ENCODE measurements at places on chromosomes 11 and 22.

DNA sequence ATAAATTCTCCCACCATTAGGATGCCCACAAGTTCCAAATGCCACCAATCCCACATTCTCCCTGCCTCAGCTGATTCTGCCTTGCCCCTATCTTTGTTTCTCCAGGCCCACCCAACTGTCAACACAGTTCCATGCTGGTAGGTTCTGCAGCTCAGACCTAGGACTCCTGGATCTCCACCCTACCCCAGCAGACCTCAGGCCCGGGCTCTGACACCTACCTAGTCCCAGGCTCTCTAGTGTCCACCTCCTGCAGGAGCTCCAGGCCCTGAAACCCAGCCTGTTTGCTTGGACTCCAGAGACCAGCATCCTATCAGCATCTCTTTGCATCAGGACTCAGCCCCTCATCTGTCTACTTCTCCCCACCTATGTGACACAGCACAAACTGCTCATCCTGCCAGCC is 86.5 kb downstream of the PDE2A start:
- DNase-seq = no peak

GRCh38 chr11:116853461-116854073 is 16.1 kb upstream of the APOA1 start:
- no peak for DNase-seq

DNA sequence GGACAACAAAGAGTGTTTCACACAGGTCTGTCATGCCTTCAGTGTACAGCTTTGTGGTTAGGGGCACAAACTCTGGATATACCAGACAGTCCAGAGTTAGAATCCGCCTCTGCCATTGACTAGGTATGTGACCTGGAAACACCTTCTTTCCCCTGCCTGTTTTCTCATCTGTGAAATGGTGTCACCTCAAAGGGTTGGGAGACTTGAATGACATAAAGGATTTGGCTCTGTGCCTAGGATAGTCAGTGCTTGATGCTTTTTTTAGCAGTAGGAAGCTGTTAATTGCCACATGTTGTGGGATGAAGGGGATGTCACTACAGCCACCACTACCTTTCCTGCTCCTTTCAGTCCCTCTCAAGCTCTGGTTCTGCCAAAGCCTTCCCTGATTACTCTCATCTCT is 17.4 kb upstream of the LRRC55 start:
- DNase-seq = no peak

DNA sequence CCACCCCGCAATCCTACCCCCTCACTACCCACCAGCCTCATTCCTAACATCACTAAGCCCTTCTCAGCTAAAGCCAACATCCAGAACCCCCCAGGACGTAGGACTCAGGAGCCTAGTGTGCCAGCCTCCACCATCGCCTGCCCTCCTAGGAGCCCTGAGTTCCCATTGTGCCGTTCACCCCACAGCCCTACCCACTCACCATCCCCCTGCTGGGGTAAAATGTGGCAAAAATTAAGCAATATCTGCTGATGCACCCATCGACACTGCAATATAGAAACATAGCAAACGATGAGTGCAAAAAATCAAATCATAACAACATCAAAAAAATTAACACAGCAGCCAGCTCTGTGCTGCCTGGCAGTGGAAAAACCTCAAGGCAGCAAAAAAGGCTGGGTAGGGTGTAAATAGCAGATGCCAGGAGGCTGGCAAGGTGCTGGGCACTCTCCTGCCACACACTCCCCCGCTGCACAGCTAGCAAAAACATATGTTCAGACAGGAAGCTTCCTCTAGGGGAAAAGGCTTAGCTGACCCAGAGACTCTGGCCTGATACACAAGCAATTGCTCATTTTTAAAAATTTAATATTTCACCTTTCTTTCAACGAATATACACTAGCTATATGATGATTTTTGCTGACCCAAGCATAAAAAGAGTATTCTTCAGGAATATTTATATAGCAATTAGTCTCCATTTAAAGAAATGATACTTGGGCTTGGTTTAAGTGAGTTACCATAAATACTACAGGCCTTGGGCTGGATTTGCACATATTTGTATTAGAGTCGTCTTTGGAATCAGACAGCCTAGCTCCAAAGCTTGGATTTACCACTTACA is 33.8 kb downstream of the PRDM10 start:
- no peak for DNase-seq

DNA sequence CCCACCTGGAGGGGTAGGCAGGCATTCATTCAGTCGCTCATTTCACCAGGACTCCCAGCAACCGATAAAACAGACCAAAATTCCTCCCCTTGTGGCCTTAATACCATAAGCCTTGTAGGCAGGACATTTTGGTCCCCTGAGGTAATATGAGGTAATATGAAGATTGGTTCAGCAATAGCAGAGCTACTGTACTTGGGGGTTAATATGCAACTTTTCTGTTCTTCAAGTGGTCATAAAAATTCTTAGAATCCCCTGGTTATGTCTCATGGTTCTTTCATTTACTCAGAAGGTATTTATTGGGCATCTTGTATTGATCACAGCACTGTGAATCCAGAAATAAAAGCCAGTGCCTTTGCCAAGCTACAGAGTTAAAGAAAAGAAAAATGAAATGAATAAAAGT is 29.8 kb downstream of the SHISA8 start:
- no peak for DNase-seq

- no peak for DNase-seq
Measured at GRCh38 chr11:134949121-134950090, 537.4 kb upstream of the B3GAT1 start.

GRCh38 chr11:86787656-86788055 is 12.7 kb upstream of the PRSS23 start:
- no peak for DNase-seq

- no peak for DNase-seq
Measured at GRCh38 chr11:106723071-106723470, 295.2 kb downstream of the GUCY1A2 start.

DNA sequence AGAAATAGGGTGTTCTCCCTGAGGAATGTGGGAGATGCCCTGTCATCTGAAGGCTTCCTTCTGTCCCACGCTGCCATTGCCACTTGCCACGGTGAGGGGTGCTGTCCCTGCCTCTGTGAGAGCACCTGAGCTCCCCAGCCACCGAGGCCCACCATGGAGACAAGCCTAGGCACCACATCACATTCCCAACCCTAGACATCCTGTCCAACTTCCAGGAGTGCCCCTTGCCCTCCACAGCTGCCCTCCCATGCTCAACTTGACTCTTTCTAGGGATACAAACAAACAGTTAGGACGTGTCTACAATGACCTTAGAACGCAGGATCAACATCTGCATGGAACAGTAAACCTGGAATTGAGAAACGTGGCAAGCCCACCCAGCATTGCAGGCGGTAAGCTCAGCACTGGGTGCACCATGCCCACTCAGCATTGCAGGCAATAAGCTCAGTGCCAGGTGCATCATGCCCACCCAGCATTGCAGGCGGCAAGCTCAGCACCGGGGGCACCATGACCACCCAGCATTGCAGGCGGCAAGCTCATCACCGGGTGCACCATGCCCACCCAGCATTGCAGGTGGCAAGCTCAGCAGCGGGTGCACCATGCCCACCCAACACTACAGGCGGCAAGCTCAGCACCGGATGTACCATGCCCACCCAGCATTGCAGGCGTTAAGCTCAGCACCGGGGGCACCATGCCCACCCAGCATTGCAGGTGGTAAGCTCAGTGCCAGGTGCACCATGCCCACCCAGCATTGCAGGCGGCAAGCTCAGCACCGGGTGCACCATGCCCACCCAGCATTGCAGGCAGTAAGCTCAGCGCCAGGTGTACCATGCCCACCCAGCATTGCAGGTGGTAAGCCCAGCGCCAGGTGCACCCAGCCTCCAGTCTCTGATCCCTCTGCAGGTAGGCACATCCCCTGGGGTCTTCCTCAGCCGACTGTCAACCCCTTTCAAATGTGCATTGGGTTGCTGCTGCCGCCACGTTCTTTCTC is 1463.9 kb downstream of the TBC1D22A start:
- DNase-seq = no peak

GRCh38 chr11:9953994-9954626 is 290.2 kb downstream of the SWAP70 start:
- DNase-seq = no peak

- DNase-seq = peak; percentile 41
Measured at GRCh38 chr11:107018219-107018901, at the start of gene GUCY1A2. Gene GUCY1A2, minus strand, starts transcription at chr11:107018476. Its CDS starts 421 bp downstream, at chr11:107018055.

GRCh38 chr11:117697319-117697718 is 99.7 kb downstream of the DSCAML1 start:
- no peak for DNase-seq

DNA sequence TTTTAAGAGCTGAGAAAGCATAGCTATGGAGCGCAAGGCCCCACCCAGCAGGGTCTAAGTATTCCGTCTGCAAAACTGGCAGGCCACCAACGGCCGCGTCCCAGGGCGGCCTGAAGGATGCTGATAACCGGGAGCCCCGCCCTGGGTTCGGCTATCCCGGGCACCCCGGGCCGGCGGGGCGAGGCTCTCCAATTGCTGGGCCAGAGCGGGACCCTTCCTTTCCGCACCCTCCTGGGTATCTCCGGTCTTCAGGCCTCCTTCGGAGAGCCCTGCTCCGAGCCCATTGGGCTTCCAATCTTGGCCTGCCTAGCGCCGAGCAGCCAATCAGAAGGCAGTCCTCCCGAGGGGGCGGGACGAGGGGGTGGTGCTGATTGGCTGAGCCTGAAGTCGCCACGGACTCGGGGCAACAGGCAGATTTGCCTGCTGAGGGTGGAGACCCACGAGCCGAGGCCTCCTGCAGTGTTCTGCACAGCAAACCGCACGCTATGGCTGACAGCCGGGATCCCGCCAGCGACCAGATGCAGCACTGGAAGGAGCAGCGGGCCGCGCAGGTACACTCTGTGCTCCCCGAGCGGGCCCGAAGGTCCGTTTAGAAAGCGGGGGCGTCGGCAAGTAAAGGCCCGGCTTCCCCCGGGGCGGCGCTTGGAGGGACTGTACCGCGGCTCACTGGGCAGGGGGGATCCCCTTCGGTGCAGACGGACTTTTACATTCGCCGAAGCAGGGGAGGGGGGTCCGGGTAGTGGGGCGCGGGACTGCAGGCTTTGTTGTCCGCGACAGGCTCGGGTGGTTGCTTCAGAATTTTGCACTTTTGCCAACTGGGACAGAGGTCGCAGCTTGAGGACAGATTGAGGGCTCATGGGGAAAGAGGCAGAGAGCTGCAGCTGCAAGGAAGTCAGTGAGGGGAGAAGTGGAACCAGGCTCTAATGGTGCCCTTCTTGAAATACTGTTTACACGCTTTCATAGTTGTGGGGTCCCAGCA is at the start of gene CAT:
TSS of gene CAT (plus strand) at position 406 of the 979 bp plus-strand sequence. CDS start at position 486, 80 bp downstream.
- peak; percentile 96 for DNase-seq

- no peak for DNase-seq
Measured at GRCh38 chr11:12214751-12215150, 104.4 kb downstream of the MICAL2 start.

DNA sequence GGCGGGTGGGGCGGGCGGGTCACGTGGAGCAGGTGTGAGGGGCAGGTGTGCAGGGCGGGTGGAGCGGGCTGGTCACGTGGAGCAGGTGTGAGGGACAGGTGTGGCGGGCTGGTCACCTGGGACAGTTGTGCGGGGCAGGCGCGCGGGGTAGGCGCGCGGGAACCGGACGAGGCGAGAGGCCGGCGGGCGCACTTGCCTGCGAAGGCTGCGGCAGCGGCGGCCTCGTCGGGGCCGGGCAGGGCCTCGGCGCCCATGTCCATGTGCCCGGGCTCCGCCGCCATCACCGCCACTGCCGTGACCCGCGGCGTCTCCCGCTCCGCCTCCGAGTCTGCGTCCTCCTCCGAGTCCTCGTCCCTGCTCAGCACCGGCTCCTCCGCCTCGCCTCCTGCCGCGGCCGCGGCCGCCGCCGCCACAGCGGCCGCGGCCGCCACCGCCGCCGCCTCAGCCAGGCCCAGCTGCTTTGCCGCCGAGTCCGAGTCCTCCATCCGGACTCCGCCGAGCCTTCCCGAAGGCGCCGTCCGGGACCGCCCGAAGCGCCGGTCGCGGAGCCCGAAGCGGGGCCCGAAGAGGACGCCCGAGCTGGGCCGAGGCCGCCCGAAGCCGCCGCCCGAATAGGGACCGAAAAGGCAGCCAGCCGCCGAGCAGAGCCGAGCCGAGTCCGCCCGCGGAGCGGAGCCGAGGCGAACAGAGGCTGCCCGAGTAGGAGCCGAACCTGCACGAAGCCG is at the start of gene DEAF1:
TSS of gene DEAF1 (minus strand) at position 660 of the 725 bp plus-strand sequence. CDS start at position 485, 175 bp downstream.
- DNase-seq = peak; percentile 99

GRCh38 chr11:75815345-75816168 is 547 bp downstream of the UVRAG start:
- no peak for DNase-seq

GRCh38 chr11:17753641-17754040 is 19.1 kb downstream of the KCNC1 start:
- DNase-seq = no peak

- DNase-seq = no peak
Measured at GRCh38 chr22:28462041-28462440, 217.6 kb downstream of the TTC28 start.

DNA sequence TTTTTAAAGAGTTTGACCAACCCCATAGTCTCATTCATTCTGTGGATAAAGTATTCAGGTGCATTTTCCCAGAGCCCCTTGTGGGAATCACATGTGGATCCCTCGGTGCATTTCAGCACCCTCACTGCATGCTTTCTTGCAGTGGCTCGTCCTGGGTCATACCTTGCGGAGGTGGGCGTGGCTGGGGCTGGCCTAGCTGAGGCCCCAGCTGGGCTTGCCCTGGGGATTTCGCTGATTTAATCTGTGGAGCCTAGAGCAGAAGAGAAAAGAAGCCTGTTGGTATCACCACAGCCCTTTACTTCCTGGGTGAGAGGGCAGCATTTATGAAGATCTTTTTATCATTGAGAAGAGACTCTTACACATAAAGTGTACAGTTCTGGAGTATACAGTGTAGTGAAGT is 53.1 kb downstream of the FBXO7 start:
- DNase-seq = no peak

DNA sequence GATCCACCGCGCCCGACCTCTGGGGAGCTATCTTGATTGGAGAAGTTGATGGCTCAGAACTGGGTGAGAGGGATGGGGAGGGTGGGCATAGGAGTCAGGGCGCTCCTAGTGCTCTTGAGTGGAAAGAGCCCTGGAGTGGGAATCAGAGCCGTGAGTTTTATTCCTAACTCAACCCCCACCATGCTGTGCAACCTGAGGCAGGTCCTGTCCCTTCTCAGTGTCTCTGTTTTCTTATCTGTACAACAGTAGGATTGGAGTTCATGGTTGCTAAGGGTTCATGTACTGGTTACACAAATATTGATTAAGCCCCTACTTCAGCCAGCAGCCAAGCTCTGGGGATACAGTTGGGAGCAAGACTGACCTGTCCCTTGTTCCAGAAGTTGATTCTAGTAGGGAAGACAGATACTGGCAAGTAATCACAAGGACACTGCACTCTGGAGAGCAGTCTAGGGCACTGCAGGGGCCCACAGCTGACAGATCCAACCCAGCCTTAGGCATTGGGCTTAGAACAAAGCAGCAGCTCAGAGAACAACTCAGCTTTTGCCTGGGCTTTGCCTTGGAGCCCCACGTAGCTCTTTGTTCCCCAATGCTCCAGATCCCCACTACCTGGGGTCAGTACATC is 12.4 kb upstream of the DAGLA start:
- no peak for DNase-seq

- no peak for DNase-seq
Measured at GRCh38 chr11:44886790-44887140, 63.9 kb downstream of the TP53I11 start.

DNA sequence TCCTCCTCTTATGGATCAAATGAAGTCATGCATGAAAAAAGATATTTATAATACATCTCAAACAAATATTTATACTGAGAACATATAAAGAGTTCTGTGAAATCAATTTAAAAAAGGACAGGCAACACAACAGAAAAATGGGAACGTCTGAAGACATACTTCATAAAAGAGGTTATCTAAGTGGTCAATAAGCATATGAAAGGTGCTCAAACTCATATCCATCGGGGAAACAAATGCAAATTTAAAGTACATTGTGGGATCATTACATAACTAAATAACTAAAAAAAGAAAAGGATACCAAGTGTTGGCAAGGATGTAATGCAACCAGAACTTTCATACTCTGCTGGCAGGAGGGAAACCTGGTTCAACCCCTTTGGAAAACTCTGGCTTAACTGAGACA is 22.3 kb downstream of the TPST2 start:
- DNase-seq = no peak
